Suprapubic skin (tissue), 4 donors: ENCODE measurements at places on chromosomes 5 and 9. TPM values are rescaled to one million over a fixed set of nuclear protein-coding genes. Genes with fewer than 3 reads are reported as not detected.

Gene TAF11L10
- total RNA-seq = not detected

DNA sequence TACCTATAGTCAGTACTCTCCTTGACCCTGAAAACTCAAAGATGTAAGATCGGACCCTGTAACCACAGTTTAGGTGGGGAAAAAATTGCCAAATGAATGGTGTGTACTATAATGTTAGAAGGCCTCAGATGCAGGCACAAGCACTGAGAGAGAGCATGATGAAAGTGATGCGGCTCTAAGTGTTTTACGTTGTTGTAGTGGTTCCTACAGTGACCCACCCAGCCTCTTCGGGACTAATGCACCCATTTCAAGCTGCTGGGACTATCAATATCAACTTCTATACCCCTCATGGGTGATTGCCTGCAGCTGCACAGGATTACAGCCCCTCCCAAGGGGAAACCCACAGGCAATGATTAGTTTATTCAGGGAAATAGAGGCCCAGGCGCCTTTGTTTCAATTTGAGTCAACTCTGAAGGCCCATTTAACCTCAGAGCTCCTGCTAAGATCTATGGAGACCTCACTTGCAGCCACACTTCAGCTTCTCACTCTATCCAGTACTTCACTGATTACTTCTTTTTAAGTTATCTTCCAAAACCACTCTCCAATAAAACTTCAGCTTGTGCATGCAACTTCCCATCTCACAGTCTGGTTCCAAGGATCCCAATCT is 340.7 kb downstream of the NR2F1-AS1 start:
- no peak for DNase-seq

GRCh38 chr5:54156577-54156976 is 153.8 kb downstream of the ARL15 start:
- DNase-seq = no peak

DNA sequence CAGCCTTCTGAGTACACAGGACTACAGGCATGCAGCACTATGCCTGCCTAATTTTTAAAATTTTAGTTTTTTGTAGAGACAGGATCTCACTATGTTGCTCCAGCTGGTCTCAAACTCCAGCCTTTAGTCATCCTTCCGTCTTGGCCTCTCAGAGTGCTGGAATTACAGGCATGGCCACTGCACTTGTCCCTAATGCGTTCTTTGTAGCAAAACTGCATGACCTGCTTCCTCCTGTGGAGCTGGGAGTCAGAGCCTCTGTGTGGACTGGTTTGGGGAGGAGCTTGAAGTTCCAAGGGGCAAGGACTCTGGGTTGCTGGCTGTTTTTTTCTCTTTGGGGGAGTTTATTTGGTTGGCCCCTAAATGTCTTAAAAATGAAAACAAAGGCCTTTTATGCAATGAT is 22.7 kb upstream of the ANKRD34B start:
- DNase-seq = no peak

GRCh38 chr9:95696701-95697100 is 178.8 kb upstream of the ERCC6L2 start:
- no peak for DNase-seq

GRCh38 chr9:110327716-110328115 is 9.9 kb downstream of the TXNDC8 start:
- DNase-seq = no peak

DNA sequence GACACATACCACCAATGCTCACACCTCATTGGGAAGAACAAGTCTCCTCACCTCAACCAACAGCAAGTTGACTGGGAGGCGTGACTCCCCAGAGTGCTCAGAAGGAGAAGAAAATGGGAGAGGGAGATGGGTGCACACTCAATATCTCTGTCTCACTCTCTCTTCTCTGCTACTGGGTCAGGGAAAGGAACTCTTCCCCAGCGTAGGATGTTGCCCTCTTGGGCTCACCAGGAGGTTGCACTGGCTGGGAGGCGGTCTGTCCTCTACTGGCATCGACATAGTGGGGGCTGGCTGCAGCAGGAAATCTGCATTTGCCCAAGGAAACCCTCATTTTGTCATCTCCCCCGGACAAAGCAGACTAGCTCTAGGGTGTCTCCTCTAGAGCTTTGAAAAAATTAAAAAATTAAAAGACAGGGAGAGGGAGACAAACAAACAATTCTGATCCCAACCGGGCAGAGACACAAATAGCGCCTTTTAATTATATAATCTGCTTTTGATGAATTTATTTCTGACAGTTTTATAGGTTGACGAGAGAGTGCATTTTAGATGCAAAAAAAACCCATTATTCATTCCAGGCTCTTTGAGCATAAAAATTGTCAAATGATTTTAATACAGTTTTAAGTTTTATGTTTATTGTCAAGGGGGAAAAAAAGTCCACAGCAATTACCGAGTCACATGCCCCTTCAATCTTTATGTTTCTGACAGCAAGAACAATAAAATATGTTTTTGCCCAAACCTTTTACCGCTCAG is 179.3 kb upstream of the MVB12B start:
- no peak for DNase-seq

DNA sequence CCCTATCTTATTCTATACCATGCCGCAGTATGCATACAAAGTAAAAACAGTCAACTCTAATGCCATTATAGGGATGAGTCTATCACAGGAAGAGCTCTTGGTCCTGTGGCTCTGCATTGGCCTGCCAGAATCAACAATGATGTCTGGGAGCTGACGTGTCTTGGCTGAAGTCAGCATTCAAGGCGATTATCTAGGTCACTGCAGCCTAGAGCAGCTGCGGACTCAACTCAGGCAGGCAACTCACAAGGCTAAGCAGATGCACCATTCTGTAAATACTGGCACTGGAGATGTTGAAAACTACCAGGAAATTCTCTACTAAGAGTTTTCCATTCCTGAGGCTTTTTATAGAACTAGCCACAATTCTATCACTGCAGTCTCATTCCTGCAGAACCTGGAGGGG is 13.3 kb downstream of the SPATA9 start:
- no peak for DNase-seq
